ENCODE measurements at places on chromosomes 5 and 9.
A peak's percentile ranks its signal among the peaks of the same experiment; 100 is the strongest.

DNA sequence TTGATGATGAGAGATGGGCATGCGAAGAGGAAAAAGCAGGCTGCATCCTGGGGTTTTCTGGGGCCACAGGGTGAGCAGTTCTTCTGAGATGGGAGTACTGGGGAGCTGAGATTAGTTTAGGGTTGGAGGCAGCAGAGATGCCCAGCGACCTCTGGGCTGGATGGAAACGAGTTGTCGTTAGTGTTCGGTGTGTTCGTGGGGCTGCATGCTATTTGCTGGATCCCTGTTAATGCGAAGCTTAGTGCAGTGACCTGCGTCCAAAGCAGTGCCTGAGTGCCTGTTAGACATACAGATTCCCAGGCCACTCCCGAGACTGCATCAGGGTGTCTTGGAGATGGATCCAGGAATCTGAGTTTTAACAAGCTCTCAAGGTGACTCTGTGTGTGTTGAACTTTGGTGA is 201.3 kb downstream of the CACNA1B start:
- no peak for DNase-seq

- no peak for DNase-seq
Measured at GRCh38 chr5:170750791-170751190, 32.7 kb upstream of the GABRP start.

- no peak for DNase-seq
Measured at GRCh38 chr5:119919279-119919678, 289.9 kb downstream of the FAM170A start.

DNA sequence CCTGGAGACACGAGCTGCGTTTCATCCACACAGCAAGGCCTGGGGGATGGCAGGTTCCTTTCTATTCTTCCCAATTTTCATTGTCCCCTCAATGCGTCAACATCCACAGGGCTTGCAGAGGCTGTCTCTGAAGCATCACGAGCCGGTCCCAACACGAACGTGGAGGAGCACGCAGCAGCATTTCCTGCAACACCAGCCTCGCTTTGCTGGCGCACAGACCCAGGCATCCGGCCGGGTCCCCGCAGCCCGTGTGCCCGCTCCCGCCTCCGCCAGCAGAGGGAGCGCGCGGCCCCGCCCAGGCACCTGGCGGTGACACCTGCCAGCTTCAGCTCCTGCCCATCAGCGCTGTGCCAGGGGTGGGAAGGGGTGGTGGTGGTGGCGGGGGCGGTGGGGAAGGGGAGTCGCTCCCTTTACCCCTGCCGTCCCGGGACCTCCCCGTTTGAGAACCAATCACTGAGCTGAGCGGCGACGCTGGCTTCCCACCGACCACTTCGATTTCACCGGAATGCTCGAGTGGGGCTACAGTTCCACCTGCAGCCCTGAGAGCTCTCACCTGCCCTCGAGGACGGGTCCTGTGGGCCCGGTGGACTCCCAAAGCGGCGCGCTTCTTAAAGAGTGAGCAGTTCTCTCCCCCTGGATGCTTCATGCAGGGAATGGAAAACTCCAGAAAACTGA is 464.5 kb downstream of the ICE1 start:
- DNase-seq: peak; percentile 37

DNA sequence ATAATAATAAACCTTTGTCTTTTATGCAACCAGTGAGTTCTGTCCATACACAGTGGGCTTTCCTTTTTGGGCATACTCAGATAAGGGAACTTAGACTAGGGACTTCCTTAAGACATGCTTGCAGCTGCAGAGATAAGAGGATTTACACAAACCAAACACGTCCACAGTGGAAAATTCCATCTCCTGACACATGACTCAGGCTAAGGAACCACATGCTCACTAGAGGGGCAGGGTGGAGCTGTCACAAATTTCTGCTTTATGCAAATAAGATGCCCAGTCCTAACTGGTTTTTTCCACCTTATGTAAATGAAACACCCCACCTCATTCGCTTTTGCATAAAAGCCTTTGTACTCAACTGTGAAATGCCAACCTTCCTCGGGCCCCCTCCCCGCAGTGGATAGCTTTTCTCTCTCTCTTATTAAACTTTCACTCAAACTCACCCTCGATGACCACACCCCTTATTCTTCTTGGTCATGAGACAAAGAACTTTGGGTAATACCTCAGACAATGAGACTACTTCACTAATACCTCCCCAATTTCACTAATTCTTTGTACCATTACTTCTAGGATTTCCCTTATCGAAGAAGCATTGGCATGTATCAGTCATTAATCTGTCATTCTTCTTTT is 170.3 kb upstream of the FTMT start:
- no peak for DNase-seq

DNA sequence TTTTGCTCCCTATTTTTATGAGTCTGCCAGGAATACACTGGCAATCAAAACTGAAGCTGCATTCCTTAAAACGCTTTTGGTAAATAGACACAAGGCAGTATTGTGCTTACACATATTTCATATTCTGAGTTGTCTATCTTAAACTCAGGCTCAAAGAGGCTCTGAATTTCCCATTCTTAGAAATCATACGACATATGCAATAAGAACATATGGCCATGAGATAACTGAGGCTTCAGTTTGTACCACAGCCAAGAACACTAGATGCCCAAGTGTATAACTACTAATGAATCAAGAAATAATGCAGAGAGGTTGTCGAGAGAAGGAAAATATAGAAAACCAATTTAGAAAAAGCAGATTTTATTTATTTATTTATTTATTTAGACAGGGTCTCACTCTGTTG is 357.4 kb downstream of the NDUFS4 start:
- DNase-seq: no peak

- no peak for DNase-seq
Measured at GRCh38 chr5:134555223-134555889, 29.9 kb downstream of the JADE2 start.

- no peak for DNase-seq
Measured at GRCh38 chr9:97981846-97982682, 1.1 kb upstream of the ANP32B start.

DNA sequence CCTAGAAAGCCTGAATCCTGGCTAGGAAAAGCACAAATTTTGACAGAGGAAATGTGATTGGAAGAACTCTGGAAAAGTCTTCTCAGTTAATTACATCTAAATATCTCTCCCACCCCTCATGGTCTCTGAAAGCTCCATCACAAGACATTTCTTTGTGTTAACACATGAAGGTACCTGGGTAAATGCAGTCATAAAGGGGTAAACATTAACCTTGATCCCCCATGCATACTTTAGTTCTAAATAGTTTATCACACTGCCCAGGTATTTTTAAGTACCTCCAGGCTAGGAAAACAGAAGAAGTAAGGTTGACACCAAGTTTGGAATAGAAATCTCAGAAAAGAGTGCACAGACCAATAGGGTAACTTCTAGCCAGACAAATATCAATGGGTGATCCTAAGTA is 334.5 kb downstream of the PIK3R1 start:
- no peak for DNase-seq

DNA sequence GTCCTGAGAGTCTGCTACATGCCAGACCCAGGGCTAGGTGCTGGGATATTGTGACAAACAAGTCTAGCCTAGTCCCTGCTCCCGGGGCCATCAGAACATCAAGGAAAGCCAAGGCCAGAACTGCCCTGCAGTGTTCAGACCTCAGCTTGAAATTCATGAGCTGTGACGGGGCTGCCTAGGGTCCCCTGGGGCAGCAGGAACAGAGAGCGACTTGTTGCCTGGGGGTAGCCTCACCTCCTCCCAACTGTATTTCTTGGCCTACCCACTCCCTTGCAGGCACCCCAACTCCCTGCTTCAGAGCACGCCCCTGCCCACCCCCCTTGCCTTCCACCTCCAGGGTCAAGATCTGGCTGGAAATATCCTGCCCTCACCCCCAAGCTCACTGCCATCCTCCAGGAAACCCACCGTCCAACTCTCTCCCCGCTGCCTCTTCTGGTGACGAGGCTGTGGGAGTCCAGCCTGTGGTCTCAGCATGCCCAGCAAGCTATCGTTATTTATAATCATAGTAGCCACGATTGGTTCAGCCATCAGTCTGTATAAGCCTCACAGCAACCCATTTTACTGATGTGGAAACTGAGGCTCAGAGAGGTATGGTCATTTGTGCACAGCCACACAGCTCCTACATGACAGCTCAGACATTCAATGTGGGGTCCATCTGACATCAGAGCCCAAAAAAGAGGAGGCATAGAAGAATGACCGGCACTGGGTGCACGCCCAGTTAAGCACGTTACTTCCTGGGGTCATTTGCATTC is 10.7 kb downstream of the DNM1 start:
- DNase-seq: no peak

DNA sequence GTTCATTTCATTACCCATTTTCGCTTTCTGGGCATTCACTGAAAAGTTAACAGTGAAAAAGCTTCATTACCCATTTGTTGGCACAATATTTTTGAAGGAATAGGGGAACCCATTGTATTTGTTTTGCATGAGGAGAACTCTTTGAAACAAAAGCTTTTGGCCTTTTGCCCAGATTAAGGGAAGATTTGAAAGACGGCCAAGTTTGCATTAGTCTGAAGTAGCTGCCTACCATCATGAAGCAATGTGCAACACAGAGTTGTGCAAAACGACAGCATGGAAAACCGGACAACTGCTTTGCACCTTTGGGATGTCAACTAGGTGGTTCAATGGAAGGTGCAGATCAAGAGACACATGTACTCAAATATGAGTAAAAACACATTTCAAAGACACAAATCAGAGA is 84.9 kb downstream of the TRPM3 start:
- DNase-seq: peak; percentile 16

DNA sequence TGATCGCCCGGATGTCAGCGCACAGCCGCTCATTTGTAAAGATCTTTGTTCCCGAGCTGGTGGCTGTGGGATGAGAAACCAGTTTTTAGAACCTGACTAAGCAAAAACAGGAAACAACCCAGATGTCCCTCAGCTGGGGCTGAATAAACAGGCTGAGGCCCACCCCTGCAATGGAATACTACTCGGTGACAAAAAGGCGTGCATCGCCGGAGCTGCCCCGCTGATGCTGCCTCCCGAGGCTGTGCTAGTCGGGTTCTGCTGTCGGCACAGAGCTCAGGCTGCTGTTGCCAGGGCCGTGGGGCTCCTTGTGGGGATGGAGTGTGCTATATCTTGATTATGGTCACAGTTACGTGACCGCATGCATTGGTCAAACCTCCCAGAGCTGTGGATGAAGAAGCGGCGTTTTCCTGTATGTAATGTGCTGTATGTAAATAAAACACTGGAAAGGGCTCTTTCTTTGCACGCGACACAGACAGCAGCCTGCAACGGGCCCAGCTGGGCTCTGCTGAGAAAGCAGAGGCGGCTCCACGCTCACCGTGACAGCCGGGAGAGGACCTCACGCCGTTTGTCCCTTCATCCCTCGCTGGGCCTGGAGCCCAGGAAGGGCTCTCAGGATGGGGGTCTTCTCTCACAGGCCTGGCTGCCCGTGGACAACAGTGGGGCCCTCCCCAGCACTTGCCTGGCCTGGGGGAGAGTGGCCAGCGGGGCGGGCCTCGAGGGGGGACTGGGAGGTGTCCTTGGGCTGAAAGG is 51.5 kb upstream of the RNU6ATAC start:
- no peak for DNase-seq

GRCh38 chr9:91198405-91198804 is 163.3 kb downstream of the AUH start:
- DNase-seq: no peak

DNA sequence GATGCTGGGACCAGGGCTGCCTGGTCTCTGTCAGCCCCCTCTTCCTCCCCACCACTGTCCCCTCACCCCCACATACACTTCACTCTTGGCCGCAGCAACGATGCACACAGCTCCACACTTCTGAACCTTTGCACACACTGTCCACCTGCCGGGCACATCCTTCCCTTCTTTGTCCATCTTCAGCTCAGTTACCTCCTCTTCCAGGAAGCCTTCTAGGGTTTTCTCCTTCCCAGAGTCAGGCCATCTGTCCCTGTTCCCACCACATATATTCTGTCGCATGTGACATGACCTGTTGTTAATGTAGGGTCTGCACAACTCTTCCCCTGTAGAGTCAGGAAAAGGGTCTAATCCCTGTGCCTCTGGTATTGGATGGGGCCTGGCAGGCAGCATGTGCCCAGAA is 38.6 kb upstream of the PHYKPL start:
- no peak for DNase-seq

- no peak for DNase-seq
Measured at GRCh38 chr9:136516191-136516654, 29.6 kb downstream of the NOTCH1 start.

DNA sequence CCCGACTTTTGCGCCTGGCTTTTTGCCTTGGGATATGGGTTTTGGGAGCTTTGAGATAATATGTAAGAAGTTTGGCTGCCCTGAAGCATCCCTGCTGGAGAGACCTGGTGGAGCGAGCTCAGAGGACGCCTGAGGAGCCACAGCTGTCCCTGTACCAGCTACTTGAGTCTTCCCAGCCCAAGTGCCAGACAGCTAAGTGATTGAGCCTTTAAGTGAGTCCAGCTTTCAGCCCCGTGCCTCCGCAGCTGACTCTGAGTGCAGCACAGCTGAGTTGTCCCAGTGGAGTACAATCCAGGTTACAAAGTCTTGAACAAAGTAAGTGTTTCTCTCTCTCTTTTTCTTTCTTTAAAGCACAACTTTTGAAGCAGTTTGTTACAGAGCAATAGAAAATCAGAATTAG is 203.8 kb upstream of the DAP start:
- DNase-seq: no peak

DNA sequence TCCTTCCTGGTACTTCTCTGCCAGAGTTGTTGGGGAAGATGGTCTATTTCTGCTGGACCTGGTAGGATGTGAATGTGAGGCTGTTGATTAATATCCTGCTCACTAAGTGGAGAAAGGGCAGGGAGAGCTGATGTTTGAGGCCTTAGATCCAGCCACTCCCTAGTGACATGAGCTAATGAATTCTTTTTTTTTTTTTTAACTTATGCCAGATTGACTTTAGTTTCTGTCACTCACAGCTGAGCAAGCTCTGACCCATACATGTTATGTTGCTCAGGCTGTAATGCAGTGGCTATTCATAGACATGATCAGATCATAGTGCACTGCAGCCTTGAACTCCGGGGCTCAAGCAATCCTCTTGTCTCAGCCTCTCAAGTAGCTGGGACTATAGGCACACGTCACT is 75.1 kb upstream of the SPRY4 start:
- DNase-seq: no peak

- peak; percentile 24 for DNase-seq
Measured at GRCh38 chr5:91313757-91314673, 69.1 kb downstream of the ARRDC3 start.

GRCh38 chr5:134543820-134544614 is 18.5 kb downstream of the JADE2 start:
- DNase-seq: no peak

DNA sequence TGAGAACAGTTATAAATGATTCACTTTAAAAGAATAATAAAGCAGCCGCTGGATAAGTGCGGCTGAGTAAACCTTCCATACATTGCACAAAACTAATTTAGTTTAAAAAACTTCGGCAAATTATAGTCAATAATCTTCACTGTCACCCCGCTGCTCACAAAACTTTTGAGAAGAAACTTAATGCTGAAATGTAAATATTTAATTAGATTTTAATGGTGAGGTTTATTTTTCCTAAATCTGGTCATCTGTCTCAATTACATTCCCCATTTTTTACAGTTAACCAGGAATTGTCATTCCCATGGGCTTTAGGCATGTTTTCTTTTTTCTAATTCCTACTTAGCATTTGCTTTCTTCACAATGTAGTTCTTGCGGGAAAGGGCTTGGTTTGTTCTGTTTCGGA is 169.8 kb downstream of the CAAP1 start:
- no peak for DNase-seq

- DNase-seq: no peak
Measured at GRCh38 chr5:139293202-139293506, 386 bp upstream of the MATR3 start.
